NT2/D1 (cell line): ENCODE measurements at places on chromosomes 3 and 15.
A peak's percentile ranks its signal among the peaks of the same experiment; 100 is the strongest.

- DNase-seq, result no peak
Measured at GRCh38 chr3:37326801-37327200, 152.4 kb upstream of the LRRFIP2 start.

- DNase-seq, result no peak
Measured at GRCh38 chr3:73080216-73080966, 18.9 kb downstream of the EBLN2 start.

- DNase-seq, result no peak
Measured at GRCh38 chr3:138692152-138692551, 83.6 kb downstream of the FAIM start.

GRCh38 chr3:29406291-29406832, 125.5 kb downstream of the RBMS3 start:
- DNase-seq, result no peak

GRCh38 chr3:37531066-37531720, 330.5 kb upstream of the CTDSPL start:
- no peak for DNase-seq

DNA sequence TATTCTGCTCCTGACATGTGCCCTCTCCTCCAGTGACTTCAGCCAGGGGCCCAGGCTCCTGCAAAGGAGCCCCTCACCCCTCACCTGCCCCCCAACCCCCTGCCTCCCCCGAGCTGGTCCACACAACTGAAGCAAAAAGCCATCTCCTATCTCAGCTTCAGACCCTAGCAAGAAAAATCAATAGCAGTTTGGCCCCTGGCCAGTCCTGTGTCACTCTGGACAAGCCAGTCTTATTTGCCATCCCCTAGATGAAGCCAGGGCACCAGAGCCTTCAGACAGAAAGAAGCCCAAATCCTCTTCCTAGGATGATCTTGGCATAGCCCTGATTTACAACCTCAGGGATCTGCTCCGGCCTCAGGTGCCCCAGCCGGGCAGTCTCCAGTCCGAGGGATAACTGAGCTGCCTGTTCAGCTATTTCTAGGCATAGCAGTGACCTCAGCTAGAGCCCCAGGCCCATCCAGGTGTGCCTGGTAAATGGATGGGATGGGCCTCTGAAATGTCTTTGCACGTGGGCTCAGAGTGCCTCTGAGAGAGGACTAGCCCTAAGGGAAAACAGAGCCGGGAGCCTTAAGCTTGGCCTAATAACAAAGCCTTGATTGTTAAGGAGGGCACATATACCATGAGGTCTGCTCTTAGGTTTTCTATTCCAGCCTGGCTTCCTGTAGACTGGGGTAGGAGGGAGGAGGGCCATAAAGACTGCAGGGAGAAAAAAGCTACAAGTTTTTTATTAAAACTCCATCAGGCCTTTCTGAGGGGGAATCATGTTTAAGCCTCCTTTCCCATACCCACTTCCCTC, 242.0 kb downstream of the SHQ1 start:
- DNase-seq, result no peak

DNA sequence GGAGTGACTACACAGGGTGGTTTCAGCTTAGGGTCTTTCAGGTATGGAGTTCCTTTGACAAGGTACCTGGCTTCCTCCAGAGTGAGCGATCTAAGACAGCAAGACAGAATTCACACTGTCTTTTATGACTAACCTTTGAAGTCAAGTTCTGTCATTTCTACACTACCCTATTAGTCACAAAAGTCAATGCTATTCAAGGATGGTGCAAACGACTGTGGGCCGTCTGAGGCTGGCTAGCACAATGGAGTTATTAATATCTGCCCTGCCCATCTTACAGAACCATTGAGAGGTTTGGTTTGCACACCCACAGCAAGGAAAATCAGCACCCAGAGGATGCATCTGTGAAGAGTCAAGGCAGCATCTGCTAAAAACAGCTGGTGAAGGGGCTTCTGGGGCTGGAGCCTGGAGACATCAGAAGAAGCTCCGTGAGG, 62.9 kb upstream of the XCR1 start:
- DNase-seq, result no peak

DNA sequence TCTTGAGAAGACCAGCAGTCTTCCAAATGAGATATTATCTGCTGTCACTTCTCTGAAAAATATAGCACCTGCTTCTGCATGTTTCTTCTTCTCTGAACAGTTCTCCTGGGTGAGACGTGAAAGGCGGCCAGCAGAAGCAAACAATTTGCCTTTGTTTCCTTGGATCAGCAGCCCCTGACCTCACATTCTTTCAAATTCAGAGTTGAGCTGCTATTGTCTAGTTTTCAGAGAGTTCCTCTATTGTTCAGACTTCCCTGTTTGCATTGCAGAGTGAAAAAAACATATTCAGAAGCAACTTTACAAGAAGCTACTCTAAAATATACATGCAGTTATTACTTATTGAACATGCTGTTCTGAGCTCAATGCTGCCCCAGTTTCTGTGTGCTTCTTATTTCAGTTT, 653.6 kb downstream of the NAALADL2 start:
- DNase-seq, result no peak

- no peak for DNase-seq
Measured at GRCh38 chr15:94052711-94053110, 178.7 kb upstream of the MCTP2 start.

- peak; percentile 23 for DNase-seq
Measured at GRCh38 chr15:45948181-45948621, 313.4 kb downstream of the SQOR start.

GRCh38 chr15:37900326-37901221, 33.9 kb upstream of the TMCO5A start:
- no peak for DNase-seq

GRCh38 chr3:155356594-155357370, 63.3 kb upstream of the STRIT1 start:
- no peak for DNase-seq

DNA sequence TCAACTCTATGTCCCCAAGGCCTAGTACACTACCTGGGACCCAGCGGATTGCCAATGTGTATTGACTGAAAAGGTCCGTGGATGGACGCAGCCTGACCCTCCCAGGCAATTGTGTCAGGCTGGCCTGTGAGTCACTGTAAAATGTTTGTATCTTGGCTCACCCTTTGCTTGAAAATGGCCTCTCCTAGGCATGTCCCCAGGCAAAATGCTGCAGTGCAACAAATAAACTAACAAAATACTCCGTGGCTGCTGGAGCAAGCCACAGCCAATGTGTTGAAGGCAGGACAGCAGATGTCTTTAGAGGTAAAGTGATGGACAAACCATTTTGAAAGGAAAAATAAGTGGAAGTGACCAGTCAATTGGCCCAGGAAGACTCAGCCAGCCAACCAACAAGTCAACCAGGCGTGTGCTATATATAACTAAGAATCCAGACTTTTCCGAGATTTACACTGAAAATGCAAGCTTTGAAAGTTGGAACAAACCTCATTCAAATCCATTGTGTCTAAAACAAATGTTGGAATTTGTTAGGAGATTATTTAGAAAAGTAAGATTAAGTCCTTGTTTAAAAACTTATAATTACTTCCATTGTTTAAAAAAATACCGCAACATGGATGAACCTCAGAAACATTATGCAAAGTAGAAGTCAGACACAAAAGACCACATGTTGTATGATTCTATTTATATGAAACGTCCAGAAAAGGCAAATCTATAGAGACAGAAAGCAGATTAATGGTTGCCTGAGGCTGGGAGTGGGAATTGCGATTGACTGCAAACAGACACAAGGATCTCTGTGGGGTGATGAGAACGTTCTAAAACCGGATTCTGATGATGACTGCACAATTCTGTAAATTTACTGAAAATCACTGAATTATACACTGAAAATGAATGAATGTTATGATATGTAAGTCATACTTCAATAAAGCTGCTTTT, 191.2 kb downstream of the TLE3 start:
- no peak for DNase-seq

GRCh38 chr3:56911363-56911762, 109.6 kb upstream of the ARHGEF3 start:
- no peak for DNase-seq

DNA sequence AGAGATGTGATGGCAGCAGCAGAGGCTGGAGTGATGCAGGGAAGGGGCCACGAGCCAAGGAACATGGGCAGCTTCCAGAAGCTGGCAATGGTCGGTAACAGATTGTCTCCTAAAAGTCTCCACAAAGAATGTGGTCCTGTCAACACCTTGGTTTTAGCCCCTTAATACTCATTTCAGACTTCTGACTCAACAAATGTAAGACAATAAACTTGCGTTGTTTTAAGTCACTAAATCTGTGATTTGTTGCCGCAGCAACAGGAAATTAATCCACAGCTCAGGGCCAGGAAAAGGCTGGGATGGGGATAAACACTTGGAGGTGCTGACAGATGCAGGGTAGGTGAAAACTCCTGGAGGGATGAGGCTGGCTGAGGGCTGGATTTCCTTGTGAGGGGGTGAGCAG, 69.9 kb downstream of the OXNAD1 start:
- no peak for DNase-seq

GRCh38 chr15:65258375-65259262, 28.1 kb downstream of the PARP16 start:
- DNase-seq, result no peak

DNA sequence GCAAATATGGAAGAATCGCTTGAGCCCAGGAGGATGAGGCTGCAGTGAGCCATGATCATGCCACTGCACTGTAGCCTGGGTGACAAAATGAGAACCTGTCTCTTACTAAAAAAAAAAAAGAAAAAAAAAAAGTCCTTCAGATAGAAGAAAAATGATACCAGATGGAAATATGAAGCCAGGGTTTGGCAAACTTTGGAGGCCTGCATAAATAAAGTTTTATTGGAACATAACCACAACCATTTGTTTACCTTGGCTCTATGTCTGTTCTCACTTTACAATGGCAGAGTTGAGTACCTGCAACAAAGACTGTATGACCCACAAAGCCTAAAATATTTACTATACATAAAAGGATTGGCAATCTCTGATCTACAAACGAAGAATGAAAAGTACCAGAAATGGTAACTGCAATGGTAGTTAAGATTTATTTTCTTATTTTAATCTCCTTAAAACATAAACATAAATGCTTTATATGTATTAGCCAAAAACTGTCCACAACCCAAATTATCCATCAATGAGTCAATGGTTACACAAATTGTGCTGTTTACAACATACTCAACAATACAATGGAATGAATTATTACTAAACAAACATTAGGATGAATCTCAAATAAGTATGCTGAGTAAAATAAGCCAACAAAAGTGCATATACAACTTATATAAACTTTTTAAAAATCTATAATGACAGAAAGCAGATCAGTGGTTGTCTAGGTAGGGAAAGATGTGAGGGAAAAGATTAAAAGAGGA, 41.8 kb downstream of the GOLGB1 start:
- DNase-seq, result no peak

DNA sequence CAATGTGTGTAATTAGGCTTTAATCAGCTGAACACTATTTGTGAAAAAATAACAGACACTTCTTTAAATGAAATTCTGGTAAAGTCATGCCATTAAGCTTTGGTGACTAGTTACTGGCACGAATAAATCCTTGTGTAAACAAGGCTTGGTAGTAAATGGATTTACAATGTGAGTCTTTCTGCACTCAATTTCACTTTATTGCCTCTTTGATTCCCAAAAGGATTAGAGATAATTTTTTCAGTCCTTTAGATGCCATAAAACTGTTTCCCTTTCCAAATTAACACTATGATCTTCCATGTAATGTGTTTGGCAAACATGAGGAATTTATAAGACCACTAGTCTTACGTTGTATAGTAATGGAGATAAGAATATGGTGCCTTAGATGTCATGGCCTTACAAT, 339.5 kb upstream of the DNAJC19 start:
- DNase-seq, result no peak

DNA sequence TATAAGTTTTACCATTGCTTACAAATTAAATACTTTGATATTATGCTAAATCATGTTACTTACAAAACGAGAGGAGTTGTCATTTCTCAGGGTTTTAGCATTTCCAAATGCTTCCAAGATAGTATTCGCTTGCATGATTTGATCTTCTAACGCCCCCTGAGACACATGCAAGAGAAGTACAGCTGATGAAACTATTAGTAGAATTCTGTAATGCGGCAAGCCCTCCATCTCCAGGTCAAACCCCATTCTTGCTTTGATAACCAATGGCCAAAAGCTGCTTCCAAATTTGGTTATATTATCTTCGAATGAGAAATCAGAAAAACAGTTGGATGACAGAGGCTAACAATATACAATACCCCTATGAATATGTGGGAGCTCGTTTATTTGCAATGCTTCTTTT, 14.7 kb downstream of the MYH15 start:
- no peak for DNase-seq

GRCh38 chr3:48343432-48343831, 10.0 kb upstream of the SPINK8 start:
- no peak for DNase-seq

DNA sequence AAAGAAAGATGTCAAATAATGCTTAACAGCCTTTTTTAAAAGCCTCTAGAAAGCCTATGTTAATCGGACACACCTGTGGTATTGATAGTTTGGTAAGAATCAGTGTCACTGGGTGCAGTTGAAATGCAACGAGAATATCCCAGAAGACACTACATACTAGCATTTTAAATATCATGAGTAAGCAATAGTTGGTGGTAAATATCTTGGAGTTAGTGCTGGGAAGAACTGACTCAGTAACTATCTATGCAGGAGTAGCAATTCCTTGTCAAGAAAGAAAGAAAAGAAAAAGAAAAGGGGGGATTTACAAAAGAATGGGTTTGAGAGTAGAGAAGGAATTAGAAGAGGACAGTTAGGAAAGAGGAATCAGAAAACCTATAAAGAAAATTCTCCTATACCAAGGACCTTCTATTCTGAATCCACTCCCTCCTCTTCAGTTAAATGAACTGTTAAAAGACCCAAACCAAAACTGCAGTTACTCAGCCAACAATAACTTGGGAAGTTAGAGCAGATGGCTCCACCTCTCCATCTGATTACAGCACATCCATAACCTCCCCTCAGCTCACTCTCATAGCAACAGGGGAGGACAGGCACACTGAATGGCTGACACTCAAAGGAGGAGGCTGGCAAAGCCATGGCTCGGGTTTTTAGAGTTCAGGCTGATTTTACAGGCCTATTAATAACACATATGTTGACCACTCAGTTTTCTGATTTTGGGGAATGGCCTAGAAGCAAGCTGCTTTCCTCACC, 207.6 kb upstream of the MDFIC2 start:
- no peak for DNase-seq

- DNase-seq, result no peak
Measured at GRCh38 chr15:71596672-71597071, 213.7 kb upstream of the NR2E3 start.

DNA sequence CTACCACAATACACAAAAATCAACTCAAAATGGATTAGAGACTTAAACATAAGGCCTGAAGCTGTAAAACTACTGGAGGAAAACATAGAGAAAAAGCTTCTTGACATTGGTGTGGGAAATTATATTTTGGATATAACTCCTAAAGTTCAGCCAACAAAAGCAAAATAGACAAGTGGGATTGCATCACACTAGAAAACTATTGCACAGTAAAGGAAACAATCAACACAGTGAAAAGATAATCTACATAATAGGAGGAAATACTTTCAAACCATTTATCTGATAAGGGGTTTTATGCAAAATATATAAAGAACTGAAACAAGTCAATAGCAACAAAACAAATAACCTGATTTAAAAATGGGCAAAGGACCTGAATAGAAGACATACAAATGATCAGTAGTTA, 37.6 kb upstream of the TP63 start:
- no peak for DNase-seq

- no peak for DNase-seq
Measured at GRCh38 chr3:45367453-45367871, 20.9 kb upstream of the LARS2 start.
